ENCODE measurements at places on chromosomes 2 and 18.

DNA sequence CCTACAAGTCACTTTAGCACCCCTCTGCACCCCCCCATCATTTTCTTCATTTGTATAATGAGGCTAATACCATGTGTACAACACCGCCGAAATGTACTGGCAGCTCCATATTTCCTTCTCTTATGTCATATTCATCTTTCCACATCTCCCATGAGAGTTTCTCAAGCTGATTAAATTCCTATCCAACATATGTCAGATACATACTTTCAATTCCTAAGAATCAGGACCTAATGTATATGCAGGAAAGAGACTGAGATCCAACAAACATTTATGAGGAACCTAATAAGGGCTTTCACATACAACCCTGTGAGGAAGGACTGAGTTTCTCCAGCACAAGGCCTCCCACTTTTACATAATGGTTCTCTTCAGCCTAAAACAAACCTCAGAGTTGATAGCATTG, 41.9 kb downstream of the PRKD3 start:
- no peak for DNase-seq

GRCh38 chr2:207956771-207957170, 68.6 kb downstream of the PLEKHM3 start:
- no peak for DNase-seq

DNA sequence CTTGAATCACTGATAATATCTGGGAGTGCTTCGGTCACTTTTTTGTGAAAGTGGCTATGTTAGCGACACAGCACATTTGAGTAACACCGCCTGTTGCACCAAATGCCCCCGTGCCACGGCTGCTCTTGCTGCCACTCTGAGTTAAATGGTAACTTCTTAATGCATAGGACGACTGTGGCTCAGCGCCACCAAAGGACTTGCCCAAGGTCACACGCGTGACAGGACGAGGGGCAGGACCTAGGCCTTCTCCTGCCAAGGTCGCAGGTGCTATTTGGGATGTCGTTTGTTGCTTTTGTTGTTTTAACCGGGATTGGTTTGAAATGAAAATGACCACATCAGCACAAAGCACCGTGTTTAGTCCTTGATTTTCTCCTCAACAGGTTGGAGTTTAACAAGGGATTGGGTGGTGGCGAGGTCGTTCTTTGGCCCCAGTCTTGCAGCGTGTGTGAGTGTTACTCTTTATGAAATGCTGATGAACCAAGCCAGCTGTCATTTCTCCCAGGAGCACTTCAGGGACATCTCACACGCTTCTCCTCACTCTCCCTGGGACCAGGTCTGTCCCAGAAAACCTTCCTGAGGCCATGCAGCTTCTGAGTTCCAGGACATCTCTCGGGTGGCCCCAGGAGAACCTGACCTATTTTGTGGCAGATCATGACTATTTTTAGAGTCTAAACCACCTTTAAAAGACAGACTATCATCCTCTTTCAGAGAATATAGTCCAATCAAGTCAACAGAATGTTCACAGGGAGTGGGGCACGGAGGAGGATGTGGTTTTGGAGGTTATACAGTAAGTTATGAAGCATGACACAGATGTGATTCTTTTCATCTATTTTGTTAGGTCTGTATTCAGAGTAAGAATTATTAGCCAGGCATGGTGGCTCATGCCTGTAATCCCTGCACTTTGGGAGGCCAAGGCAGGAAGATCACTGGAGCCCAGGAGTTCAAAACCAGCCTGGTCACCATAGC, 49.9 kb downstream of the MTCL1 start:
- no peak for DNase-seq

- no peak for DNase-seq
These were observed 1644.3 kb upstream of the NXPH2 start for GRCh38 chr2:140424471-140424870.

- DNase-seq: no peak
These were observed 643 bp downstream of the RMC1 start for GRCh38 chr18:23503963-23504344.
